Tongue (tissue), 3 donors: ENCODE measurements at places on chromosomes 11 and 22. TPM values are rescaled to one million over a fixed set of nuclear protein-coding genes. Genes with fewer than 3 reads are reported as not detected.

TTC36 gene
- 2.4 TPM for total RNA-seq

RFPL3 gene
- total RNA-seq, result not detected

EIF4G2 gene
- 632 TPM for total RNA-seq

DNA sequence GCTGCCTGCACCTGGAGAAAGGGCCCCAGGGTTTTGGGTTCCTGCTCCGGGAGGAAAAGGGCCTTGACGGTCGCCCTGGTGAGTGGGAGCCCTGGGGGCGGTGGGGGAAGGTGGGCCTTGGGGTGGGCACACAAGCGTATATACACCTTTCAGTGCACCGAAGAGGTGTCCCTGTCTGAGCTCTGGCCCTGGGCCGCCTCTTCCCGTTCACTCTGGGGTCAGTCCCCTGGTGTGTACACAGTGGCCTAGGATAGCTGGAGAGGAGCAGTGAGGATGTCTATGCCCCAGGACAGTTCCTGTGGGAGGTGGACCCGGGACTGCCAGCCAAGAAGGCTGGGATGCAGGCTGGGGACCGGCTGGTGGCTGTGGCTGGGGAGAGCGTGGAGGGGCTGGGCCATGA, 2.8 kb downstream of the NHERF4 start:
- DNase-seq, result no peak

- DNase-seq, result no peak
These were observed 35.3 kb downstream of the MCM5 start for GRCh38 chr22:35435201-35435740.

- DNase-seq, result no peak
These were observed 86.0 kb downstream of the KCNQ1 start for GRCh38 chr11:2530855-2531200.
